ENCODE measurements at places on chromosomes 5 and 9.

- no peak for DNase-seq
Measured at GRCh38 chr9:5562806-5563416, 52.6 kb downstream of the PDCD1LG2 start.

DNA sequence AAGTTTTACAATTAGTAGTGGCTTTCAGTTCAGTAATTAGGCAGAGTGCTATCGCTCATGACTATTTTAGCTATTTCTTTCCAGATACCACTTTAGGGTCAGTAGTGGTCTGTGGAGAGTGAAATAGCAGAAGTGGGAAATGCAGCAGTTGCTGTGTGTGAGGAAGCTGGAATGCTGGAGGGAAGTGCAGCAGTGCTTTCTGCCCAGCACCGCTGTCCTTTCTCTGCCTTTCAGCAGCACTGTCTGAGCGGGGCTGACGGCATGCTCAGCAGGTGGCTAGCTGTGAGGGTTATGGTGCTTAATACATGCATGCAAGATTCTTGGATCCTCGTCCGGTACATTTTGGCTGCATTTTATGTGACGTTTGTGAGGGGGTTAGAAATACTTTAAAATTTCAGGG lies 213.9 kb downstream of the PBX3 start:
- DNase-seq, result no peak

DNA sequence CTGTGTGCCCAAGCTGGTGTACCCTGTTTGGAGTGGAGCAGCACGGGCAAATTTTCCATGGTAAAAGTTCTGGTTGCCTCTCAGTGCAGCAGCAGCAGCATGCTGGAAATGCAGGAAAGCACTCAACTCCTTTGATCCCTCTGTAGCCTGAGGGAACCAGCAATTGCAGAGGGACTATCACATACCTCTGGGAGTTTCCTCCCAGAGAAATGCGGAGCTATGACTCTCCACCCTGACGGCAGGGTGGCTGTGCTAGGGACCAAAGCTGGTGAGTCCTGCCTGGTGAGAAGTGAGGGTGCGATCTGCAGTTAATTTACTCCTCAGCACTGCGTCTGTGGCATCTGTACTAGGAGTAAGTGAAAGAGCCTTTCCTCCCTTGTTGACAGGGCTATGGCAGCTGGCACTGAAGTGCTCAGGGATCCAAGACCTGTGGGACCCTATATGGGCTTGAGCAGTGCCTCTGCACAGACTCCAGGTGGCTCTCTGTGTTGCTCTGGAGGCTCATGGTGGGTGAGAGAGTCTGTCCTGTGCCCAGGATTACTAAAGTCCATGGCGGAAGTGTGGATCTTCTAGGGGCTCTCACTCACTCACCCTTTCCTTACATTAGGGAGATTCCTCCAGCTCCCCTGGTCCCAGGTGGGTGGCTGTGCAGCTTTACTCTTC lies 601.2 kb upstream of the TYRP1 start:
- DNase-seq, result no peak

DNA sequence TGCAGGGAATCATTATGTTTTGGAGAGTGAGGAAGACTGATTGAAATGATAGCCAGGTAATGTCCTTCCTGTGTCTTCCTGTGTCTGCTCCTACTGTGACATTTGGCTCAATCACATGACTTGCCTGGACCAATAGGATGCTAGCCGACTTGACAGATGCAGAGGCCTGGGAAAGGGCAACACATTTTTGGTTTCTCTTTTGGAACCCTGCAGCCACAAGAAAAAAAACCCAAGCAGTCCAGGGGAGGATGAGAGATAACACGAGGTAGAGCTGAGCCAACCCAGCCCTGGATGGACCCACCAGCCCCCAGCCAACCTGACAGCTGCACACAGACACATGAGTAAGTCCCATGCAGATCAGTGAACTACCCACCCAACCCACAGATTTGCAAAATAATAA lies 256.1 kb upstream of the SMARCA2 start:
- no peak for DNase-seq

GRCh38 chr5:61329550-61330128 lies 2.4 kb upstream of the ZSWIM6 start:
- DNase-seq, result no peak

DNA sequence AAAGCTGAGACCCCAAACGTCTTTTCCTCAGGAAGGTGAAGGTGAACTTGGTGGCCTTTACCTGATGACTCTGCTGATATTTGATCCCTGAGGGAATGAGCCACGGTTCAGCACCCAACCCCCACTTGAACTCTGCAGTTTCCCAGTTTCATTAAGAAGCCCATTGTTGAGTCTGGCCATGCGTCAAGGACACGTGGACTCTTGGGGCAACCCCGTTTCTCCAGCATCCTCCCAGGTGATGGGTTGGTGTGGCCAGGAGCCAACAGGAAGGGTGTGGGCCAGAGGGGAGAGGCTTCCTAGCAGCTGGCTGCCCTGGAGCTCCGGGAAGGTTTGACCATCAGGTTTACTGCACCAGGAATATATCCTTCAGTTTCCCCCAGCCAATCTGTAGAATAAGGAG lies 59.5 kb upstream of the GNE start:
- DNase-seq, result no peak

DNA sequence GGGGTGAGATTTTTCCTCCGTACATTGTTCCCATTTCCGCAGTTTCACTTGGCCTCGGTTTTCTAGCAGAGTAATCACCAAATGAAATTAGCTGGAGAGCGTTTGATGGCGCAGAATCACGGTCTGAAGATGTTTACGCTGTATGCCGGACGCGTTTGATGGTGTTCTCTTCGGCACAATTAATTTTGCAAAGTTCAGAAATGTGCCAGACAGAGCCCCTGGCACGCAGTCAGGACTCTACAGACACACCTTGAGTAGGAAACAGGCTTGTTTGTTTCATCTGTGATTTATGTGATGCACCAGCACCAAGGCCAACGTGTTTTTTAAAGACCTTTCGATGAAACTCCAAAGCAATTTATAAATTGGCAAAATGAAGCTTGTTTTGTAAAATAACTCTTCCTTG lies 863 bp upstream of the LIFR start:
- DNase-seq, result no peak

- no peak for DNase-seq
Measured at GRCh38 chr9:73216100-73216499, 64.4 kb downstream of the ANXA1 start.

DNA sequence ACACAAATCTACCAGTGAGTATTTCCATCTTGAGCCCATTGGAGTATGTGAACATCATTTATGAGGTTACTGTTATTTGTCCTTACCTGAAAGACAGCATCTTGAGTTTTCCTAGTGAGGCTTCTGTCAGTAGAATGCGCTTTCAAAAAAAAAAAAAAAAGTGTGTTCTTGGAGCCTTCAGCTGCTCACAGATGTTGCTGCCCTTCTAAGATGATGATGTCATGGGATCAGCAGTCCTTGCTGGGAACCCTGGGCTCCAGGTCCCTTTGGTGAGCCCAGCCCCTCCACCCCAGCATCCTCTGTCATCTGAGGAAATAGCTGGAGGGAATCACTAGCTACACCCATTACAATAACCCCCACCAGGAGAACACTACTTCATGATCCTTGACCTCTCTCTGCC lies 83.3 kb downstream of the ATPSCKMT start:
- DNase-seq, result no peak

- no peak for DNase-seq
Measured at GRCh38 chr9:113886933-113887332, 10.8 kb downstream of the ZNF618 start.

- DNase-seq, result peak; percentile 26
Measured at GRCh38 chr5:169650701-169651331, 13.7 kb downstream of the DOCK2 start.

DNA sequence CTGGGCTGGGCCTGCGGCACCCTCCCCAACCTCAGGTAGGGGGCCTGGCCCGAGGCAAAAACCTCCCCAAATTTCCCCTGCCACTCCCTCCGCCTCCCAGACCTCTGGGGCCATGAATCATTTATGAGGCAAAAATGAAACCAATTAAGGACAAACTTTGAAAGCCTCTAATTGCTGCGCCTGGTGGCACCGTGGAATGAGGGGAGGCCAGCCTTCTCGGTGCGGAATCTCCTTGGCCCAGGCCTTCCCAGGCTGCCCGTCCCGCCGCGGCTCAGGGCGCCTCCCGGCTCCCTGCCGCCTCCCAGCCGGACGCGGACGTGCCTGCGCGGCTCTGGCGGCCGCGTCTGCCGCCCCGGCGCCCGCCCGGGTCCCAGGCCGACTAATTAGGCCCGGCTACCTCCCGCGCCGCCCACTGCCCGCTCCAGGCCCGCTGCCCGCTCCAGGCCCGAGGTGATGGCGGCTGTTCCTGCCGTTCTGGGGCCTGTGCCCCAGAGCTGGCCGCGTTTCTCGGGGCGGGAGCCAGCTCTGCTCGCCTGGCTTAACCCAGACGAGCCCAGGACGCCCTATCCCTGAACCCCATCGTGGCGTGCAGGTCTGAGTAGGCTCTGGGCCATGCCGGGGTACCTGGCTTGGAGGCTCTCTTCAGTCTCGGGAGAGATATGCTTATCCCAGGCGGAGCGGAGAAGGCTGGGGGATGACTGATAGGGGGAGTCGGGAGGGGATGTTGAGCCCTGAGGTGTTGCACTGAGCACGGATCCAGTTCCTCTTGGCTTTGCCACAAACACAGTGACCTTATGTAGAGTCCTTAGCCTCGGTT lies 20.1 kb downstream of the CXXC5 start:
- DNase-seq, result no peak

DNA sequence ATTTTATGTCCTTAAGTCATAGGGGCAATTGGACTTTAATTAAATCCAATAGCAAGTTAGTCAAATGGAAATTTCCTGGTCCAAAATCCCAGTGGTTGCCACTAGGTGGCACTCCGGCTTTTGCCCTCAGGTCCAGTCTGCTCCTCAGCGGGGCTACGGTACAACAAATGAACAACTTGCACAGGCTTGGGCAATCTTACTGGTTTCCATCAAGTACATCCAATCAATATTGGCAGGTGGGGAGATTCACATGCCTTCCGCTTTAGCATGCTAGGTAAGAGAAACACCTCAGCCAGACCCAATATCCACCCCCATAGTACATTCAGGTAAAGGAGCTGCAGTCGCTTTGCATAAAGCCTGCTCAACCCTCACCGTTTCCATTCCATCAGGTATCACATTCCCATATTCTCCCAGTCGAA lies 6.3 kb upstream of the MXD3 start:
- DNase-seq, result peak; percentile 68

- DNase-seq, result no peak
Measured at GRCh38 chr5:55063899-55064298, 38.5 kb upstream of the GZMA start.

DNA sequence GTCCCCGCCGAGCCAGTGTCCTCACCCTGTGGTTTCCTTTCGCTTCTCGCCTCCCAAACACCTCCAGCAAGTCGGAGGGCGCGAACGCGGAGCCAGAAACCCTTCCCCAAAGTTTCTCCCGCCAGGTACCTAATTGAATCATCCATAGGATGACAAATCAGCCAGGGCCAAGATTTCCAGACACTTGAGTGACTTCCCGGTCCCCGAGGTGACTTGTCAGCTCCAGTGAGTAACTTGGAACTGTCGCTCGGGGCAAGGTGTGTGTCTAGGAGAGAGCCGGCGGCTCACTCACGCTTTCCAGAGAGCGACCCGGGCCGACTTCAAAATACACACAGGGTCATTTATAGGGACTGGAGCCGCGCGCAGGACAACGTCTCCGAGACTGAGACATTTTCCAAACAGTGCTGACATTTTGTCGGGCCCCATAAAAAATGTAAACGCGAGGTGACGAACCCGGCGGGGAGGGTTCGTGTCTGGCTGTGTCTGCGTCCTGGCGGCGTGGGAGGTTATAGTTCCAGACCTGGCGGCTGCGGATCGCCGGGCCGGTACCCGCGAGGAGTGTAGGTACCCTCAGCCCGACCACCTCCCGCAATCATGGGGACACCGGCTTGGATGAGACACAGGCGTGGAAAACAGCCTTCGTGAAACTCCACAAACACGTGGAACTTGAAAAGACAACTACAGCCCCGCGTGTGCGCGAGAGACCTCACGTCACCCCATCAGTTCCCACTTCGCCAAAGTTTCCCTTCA lies 1.4 kb downstream of the GLIS3 start:
- DNase-seq, result peak; percentile 42

Measured in activated CD4-positive, alpha-beta T cell treated with anti-CD3 and anti-CD28 coated beads, Interleukin-2, amount 50 U/mL, for 24 hours (primary cell).